NCI-H82 (cell line): ENCODE measurements at places on chromosomes 4 and X.
A peak's percentile ranks its signal among the peaks of the same experiment; 100 is the strongest.

- DNase-seq, result no peak
Measured at GRCh38 chr4:166144607-166145006, 271.6 kb downstream of the TLL1 start.

DNA sequence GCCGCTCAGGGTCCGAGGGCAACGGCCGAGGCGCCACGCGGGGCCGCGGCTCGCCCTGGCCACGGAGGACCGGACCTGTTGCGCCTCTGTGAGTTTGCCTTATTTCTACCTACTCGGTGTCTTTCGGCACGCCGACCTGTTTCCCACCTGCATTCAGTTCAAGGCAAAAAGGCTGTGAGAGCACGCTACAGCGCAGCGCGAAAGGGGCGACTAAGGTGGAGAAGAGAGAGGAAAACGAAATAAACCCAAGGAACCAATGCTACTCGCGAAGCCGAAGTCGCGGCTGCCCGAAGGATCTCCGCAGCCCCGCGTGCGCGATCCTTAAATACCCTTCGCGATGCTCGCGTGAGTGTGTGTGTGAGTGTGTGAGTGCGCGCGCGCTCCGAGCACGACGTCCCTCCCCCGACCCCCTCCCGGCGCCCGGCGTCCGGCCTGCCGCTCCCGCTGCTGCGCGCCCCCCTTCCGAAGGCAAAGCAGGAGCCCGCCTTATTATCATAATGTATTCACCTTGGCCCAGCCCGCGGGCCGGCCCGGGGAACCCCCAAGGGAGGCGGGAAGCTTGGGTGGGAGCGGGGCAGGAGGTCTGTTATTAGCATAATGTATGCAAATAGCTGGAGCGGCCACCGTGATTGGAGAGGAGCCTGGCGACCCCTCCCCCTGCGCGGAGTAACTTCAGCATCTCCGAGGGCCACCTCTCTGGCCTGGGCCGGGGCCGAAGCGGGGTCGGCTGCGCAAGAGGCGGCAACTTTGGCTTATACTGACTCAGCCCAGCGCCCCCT lies at the start of gene COL25A1:
COL25A1 (minus strand) TSS at position 298 of the 779 bp plus-strand sequence.
- peak; percentile 96 for DNase-seq

- DNase-seq, result no peak
Measured at GRCh38 chrX:153845195-153845594, 14.9 kb upstream of the PDZD4 start.

- DNase-seq, result peak; percentile 80
Measured at GRCh38 chr4:5998333-5998936, 19.8 kb downstream of the C4orf50 start.

GRCh38 chrX:78710171-78710570 lies 37.3 kb upstream of the LPAR4 start:
- no peak for DNase-seq

GRCh38 chrX:32155044-32155638 lies 1056.2 kb downstream of the DMD start:
- no peak for DNase-seq
